ENCODE measurements at places on chromosomes 2 and 18.

GRCh38 chr2:54735636-54736035 lies 12.2 kb downstream of the EML6 start:
- DNase-seq, result no peak
- no peaks in the 10 kb centered on the region for H3K36me3 ChIP-seq
- no peak overlapping the region for H3K4me3 ChIP-seq
- peaks cover 9% of the 10 kb centered on the region for H3K27me3 ChIP-seq
- no peaks in the 10 kb centered on the region for H3K4me1 ChIP-seq
- no peak overlapping the region for H3K27ac ChIP-seq

- H3K4me1 ChIP-seq, result peaks cover 5% of the 10 kb centered on the region
- peaks cover 15% of the 10 kb centered on the region for H3K27me3 ChIP-seq
- no peak for DNase-seq
- H3K36me3 ChIP-seq, result no peaks in the 10 kb centered on the region
- no peak overlapping the region for H3K27ac ChIP-seq
- H3K4me3 ChIP-seq, result no peak overlapping the region
These were observed 4.8 kb upstream of the EFHD1 start for GRCh38 chr2:232628466-232629128.

- H3K4me3 ChIP-seq, result no peak overlapping the region
- no peak overlapping the region for H3K27ac ChIP-seq
- no peak for DNase-seq
- H3K4me1 ChIP-seq, result peaks cover 12% of the 10 kb centered on the region
- H3K27me3 ChIP-seq, result no peaks in the 10 kb centered on the region
These were observed 30.3 kb upstream of the IL1R1 start for GRCh38 chr2:102112271-102112670.

DNA sequence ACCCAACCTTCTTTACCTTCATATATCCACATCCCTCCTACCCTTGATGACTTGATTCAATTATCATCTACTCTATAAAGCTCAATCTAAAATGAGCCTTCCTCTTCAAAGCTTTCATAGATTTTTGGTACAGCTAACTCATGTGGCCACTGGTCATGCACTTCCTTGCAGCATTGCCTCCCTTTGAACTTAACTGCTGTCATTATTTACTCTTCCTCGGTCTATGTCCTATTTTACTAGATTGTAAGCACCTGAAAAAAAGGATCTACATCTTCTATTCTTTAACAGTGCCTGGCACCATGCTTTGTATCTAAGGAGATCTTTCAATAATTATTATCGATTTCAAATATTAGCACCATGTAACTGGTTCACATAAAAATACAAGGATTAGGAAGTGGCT lies 30.6 kb downstream of the MDH1 start:
- peaks cover 25% of the 10 kb centered on the region for H3K36me3 ChIP-seq
- no peaks in the 10 kb centered on the region for H3K27me3 ChIP-seq
- H3K27ac ChIP-seq, result no peak overlapping the region
- DNase-seq, result no peak

GRCh38 chr18:36120297-36120696 lies 8.8 kb downstream of the SLC39A6 start:
- no peak overlapping the region for H3K4me3 ChIP-seq
- peaks cover 29% of the 10 kb centered on the region for H3K36me3 ChIP-seq
- no peak overlapping the region for H3K27ac ChIP-seq
- H3K27me3 ChIP-seq, result no peaks in the 10 kb centered on the region
- no peaks in the 10 kb centered on the region for H3K4me1 ChIP-seq

DNA sequence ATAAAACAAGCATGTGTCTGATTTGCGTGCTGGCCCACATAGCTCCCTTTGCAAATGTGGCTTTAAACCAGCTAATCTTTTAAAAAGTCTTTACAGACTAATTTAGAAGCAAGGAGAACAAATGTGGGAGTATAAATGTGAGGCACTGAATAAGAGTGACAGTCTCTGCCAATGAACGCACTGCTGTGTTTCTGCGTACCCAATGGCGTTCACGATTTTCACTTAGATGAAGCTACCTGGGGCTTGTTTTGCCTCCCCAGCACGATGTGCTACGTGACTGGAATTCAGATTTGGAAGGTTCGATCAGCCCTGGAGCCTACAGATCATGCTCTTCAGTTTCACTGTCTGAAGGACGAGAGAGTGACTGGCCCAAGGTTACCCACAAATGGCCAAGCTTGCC lies 10.8 kb upstream of the CRACDL start:
- no peak overlapping the region for H3K4me3 ChIP-seq
- peaks cover 15% of the 10 kb centered on the region for H3K27me3 ChIP-seq
- no peaks in the 10 kb centered on the region for H3K36me3 ChIP-seq

DNA sequence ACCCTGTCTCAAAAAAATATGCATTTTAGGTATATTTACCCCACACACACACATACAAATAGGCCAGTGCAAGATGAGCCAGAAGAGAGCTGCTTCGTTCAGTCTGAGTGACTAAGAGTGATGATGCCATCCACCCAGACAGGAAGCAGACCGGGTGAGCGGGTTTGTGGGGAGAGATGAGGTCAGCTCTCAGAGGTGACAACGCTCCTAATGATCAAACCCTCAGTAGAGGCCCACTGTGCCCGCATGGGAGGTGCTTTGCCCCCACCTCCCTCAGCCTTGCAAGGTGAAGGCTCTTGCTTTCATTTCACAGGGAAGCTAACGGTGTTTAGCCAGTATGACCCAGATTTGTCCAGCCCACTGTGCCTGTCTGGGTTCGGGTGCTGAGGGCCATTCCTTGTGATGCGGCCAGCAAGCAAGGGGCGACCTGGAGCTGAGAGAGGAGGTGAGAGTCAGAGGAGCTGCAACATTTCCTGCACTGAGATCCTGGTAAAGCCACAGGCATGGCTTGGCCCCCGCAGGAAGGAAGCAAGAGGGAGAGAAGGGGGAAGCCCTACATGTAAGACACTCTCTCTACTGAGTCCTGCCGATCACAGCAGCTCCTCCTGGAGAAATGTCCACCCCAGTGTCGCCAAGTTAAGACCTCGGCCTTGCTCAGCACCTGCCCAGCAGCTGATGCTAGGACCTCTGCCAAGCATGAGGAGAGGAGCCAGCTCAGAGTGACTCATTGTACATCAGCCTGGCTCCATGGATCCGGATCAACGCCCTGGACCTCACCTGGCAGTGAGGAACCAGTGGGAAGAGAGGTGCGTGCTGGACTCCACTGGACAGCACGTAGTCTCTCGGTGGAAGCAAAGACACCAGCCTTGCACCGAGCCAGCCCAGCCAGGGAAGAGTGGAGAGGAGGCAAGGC lies 37.0 kb downstream of the NIFK start:
- no peak overlapping the region for H3K27ac ChIP-seq
- no peaks in the 10 kb centered on the region for H3K27me3 ChIP-seq
- H3K36me3 ChIP-seq, result no peaks in the 10 kb centered on the region
- peaks cover 20% of the 10 kb centered on the region for H3K4me1 ChIP-seq
- H3K4me3 ChIP-seq, result no peak overlapping the region

DNA sequence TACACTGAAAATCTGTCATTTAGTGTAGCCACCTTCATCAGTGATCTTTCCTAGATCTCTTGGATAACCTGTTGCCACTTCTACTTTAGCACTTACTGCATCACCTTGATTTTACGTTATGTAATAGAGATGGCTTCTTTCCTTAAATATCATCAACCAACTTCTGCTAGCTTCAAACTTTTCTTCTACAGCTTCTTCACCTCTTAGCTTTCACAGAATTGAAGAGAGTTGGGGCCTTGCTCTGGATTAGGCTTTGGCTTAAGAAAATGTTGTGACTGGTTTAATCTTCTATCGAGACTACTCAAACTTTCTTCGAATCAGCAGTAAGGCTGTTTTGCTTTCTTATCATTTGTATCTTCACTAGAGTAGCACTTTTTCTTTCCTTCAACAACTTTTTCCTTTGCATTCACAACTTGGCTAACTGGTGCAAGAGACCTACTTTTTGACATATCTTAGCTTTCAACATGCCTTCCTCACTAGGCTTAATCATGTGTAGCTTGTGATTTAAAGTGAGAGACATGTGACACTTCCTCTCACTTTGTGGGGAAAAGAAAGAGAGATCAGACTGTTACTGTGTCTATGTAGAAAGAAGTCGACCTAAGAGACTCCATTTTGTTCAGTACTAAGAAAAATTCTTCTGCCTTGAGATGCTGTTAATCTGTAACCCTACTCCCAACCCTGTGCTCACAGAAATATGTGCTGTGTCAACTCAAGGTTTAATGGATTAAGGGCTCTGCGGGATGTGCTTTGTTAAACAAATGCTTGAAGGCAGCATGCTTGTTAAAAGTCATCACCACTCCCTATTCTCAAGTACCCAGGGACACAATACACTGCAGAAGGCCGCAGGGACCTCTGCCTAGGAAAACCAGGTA lies 99.6 kb downstream of the ATL2 start:
- H3K27me3 ChIP-seq, result no peaks in the 10 kb centered on the region
- peaks cover 4% of the 10 kb centered on the region for H3K36me3 ChIP-seq
- peak overlapping the region; percentile 18 for H3K27ac ChIP-seq
- no peak overlapping the region for H3K4me3 ChIP-seq
- peaks cover 24% of the 10 kb centered on the region for H3K4me1 ChIP-seq

- DNase-seq, result no peak
- peaks cover 3% of the 10 kb centered on the region for H3K4me1 ChIP-seq
- peaks cover 49% of the 10 kb centered on the region for H3K27me3 ChIP-seq
- H3K36me3 ChIP-seq, result peaks cover 1% of the 10 kb centered on the region
- no peak overlapping the region for H3K27ac ChIP-seq
- H3K4me3 ChIP-seq, result no peak overlapping the region
These were observed 174.2 kb downstream of the RTP5 start for GRCh38 chr2:242043538-242044312.

DNA sequence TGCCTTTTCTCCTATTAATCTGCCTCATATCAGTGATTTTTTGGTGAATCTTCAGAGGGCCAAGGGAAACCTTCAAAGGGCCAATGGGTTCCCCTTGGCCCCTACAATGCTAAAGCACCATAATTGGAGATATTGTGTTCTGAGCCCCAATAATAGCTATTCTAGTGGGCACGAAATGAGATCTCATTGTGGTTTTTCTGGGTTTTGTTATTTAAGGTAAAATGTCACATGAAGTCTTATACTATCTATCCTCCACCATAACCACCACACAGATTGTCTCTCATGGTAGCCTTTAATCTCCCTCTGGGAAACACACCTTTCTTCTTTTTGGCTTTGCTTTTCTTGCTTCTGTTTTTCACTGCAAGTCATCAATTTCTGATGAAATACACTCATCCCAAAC lies 152.8 kb downstream of the B3GNT2 start:
- no peaks in the 10 kb centered on the region for H3K4me1 ChIP-seq
- no peaks in the 10 kb centered on the region for H3K27me3 ChIP-seq
- no peak overlapping the region for H3K4me3 ChIP-seq
- H3K36me3 ChIP-seq, result peaks cover 5% of the 10 kb centered on the region
- no peak for DNase-seq
- no peak overlapping the region for H3K27ac ChIP-seq

DNA sequence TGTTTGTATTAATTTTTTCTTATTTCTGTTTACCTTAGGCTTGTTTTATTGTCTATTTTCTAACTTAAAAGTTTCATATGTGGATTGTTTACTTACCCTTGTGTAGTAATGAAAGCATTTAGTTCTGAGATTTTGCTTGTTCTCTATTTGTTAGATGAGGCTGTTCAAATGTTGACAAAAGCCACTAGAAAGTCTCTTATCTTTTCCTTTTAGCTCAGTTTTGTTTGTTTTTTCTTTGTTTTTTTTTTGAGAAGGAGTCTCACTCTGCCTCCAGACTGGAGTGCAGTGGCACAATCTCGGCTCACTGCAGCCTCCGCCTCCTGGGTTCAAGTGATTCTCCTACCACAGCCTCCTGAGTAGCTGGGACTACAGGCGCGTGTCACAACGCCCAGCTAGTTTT lies 30.9 kb downstream of the USP14 start:
- peaks cover 11% of the 10 kb centered on the region for H3K36me3 ChIP-seq
- no peak for DNase-seq
- H3K4me3 ChIP-seq, result no peak overlapping the region
- no peaks in the 10 kb centered on the region for H3K4me1 ChIP-seq
